Stimulated activated CD8-positive, alpha-beta memory T cell treated with anti-CD3 and anti-CD28 coated beads, Interleukin-15, amount 100 ng/mL, for 1 hour (primary cell): ENCODE measurements at places on chromosomes 13 and 19.

DNA sequence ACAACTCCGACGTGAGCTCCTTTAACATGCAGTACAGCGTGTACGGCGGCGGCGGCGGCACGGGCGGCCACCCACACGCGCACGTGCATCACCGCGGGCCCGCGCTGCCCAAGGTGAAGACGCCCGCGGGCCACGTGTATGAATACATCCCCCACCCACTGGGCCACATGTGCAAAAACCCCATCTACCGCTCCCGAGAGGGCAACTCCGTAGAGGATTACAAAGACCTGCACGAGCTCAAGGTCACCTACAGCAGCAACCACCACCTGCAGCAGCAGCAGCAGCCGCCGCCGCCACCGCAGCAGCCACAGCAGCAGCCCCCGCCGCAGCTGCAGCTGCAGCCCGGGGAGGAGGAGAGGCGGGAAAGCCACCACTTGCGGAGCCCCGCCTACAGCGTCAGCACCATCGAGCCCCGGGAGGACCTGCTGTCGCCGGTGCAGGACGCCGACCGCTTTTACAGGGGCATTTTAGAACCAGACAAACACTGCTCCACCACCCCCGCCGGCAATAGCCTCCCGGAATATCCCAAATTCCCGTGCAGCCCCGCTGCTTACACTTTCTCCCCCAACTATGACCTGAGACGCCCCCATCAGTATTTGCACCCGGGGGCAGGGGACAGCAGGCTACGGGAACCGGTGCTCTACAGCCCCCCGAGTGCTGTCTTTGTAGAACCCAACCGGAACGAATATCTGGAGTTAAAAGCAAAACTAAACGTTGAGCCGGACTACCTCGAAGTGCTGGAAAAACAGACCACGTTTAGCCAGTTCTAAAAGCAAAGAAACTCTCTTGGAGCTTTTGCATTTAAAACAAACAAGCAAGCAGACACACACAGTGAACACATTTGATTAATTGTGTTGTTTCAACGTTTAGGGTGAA lies 6.6 kb downstream of the SLITRK5 start:
- DNase-seq = no peak

DNA sequence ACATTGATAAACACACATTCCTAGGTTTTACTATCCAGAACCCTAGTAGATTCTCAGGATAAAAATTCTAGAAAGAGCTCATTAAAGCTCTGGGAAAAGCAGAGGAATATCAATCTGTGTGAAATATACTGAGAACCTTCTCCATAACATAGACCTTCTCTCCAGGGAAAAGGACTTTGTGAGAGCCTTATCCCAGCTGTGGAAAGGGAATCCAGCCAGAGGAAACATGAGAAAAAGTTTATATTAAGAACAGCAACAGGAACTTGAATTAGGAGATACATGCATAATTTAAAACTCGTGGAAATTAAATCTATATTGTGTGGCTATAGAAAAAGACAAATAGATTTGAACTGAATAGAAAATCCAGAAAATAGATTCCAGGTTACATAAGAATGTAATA lies 1639.9 kb downstream of the EFNB2 start:
- DNase-seq = no peak

- no peak for DNase-seq
These were observed 7.0 kb downstream of the TMEM221 start for GRCh38 chr19:17441241-17442021.

DNA sequence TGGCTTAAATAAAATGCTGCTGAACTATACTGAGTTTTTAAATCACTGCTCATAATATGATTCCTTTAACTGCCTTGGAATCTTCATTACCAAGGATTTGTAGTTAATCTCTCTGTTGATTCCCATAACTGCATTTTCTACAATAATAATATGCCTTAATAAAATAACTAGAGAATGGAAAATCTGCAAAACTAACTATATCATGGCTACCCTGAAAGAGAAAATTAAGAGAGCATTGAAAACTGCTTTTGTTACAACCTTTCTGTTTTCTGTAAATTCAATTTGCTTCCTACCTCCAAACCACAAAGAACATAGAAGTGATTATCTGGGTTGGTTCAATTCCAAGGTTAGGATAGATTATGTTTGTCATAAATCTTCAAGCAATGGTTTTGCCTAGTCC lies 202.8 kb upstream of the ATXN8OS start:
- no peak for DNase-seq

GRCh38 chr13:46753137-46753536 lies 43.8 kb downstream of the ESD start:
- no peak for DNase-seq

DNA sequence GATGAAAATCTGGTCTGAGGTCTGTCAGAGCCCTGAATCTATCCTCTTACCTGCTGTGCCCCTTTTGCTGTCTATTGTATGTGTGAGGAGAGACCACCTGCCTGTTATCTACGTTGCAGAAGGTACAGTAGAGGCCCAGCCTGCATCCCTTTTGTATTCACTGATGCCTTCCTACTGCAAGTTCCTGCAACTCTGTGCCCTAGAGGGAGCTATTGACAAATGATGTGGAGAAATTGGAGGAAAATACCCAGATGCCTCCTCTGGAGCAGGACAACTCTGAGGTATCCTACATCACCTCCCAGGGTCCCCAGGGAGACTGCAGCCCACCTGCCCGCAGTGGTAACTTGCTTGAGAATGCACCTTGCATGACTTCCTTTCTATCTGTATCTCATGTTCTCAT lies 33.7 kb downstream of the SIAH3 start:
- DNase-seq = no peak

DNA sequence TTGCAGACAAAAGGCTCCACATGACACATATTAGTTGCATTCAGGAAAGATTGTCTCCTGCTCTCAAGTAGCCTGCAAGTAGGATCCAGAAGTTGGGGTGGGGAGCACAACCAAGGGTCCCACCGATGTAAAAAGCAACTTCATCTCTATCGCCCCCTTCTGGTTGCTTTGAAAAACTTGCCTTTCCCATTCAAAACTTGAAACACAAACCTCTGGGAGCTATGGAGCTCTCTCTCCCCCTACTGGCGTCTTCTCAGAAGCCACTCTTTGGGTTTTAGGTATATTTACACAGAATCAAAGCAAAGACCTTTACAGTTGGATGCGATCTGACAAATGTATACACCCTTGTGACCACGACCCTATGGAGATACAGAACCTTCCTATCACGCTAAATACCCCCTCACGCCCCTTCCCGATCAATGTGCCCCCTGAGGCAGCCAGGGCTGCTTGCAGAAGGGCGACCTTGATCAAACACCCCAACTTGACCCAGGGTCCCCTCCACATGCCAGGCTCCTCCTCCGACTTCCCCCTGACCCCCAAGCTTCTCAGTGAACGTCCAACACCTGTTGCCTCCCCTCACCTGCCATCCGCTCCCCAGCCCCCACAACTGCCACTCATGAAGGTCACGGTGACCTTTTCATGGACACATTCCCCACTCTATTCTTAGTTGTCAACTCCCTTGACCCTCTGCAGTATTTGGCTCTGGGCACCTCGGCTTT lies 10.1 kb downstream of the NOSIP start:
- DNase-seq = no peak

DNA sequence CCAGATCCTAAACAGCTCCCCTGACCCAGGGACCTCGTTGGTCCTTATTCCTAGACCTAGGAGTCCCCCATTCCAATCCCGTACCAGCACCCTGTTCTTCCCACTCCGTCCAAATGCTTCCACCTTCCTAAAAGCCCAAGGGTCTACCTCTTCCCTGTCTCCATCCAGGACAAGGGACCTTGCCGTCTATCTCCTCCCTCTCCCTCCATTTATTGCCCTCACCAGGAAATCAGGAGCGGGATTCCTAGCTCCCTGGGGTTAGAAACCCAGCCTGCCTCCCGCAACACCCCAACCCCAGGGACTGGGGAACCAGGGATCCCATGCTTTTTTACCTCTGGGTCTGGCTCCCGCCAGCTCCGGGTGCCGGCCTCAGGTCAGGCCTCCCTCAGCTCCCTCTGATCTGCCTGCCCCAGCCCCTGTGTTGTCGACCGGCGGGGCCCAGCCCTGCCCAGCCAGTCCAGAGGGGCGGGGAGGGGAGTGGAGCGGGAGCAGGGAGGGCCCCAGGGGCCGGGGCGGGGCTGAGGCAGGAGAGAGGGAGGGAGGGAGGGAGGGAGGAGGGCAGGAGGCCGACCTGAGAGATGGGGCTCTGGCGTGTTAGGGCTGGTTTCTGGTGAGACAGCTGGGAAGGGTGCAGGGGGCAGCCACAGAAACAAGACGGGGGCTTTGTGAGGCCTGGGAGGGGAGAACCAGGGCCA lies at the start of gene B3GNT8:
B3GNT8 (minus strand) TSS at position 423 of the 695 bp plus-strand sequence. CDS start 596 bp downstream, outside the sequence.
- DNase-seq = no peak

DNA sequence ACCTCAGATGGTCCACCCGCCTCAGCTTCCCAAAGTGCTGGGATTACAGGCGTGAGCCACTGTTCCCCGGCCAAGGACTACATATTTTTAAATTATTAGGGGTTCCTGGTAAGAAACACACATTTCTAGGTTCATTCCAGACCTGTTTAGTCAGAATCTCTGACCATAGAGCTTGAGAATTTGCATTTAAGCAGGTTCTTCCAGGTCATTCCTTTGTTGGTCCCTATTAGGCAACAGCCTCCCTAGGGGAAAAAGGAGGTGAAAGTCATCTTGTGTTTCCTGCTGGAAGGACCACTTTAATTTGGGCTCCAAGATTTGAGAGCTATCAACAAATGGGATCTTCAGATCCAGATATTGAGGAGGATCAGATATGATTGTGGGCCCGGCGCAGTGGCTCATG lies 16.3 kb downstream of the S1PR2 start:
- no peak for DNase-seq

DNA sequence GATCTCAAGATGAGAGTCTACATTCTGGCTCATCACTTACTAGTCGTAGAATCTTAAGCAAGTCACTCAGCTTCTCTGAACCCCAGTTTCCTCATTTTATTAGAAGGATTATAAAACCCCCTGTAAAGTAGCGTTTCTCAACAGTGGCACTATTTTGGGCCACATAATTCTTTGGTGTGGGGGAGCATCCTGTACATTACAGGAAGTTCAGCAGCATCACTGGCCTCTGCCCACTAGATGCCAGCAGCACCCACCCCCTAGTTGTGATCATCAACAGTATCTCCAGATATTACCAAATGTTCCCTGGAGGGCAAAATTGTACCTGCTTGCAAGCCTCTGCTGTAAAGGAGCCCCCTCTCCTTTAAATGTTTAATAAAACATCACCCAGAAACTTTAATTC lies 22.6 kb downstream of the STARD13 start:
- no peak for DNase-seq

DNA sequence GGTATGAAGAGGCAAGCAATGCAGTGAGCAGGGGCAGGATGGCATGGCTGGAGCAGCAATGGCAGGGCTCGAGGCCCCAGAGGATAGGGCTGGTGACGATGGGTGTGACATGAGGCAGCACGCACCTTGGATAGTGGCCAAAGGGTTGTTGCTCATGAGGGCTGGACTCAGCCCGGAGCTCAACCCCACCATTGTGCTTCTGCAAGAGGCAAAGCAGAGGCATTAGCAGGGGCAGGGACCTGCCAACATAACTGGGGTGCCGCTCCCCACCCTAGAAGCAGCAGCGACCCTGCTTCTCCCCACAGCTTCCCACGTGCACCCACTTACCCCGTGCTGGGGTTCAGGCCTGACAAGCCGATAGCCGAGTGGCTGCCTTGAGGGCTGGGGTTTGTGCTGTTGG lies 15.8 kb downstream of the ZNF574 start:
- DNase-seq = no peak
